Right lobe of liver (tissue), 6 donors: ENCODE measurements at places on chromosomes 3 and 15. TPM values are rescaled to one million over a fixed set of nuclear protein-coding genes. Genes with fewer than 3 reads are reported as not detected.
A peak's percentile ranks its signal among the peaks of the same experiment; 100 is the strongest.

DNA sequence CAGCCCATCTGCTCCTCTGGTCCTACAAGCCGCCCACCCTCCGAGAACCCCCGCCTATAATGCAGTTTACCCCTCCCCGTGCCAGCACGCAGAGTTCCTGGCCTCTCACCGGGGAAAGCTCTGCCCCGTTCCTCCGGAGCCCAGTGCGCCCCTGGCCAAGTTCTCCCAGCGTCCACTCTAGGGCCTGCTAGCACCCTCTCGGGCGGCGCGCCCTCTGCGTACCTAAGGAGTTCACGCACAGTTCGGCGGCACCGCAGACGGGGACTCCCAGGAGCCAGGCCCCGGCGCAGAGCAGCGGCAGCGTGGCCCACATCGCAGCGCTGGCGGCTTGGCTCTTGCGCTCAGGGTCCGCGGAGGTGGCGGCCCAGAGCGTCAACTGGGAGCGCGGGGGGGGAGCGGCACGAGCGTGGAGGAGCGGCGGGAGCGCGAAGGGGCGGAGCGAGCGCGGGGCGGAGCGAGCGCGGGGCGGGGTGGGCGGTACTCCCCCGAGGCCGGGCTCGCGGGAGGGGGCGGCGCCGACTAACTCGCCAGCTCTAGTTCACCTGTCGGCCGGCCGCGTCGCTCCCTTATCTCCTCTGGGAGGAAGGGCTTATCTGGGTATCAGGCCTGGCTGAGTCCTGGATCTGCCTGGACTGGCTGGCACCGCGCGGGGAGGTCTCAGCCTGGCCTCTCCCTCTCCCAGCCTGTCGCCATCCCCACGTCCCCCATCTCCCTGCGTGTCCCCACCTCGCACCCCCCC lies at the start of gene CTSH:
Gene CTSH (minus strand): TSS at position 378 of the 739 bp plus-strand sequence. CDS start 65 bp downstream, at position 313.
- peak; percentile 95 for DNase-seq

GRCh38 chr3:198081421-198081844 lies 121.4 kb downstream of the LMLN start:
- DNase-seq = peak; percentile 20

- DNase-seq = no peak
Measured at GRCh38 chr15:29457729-29458128, 188.1 kb upstream of the NSMCE3 start.

GRCh38 chr3:48784426-48785120 lies 63.1 kb downstream of the PRKAR2A start:
- no peak for DNase-seq

GRCh38 chr3:106214641-106215040 lies 345.8 kb upstream of the CBLB start:
- no peak for DNase-seq

- DNase-seq = no peak
Measured at GRCh38 chr15:57503911-57504598, 87.6 kb upstream of the MYZAP start.

DNA sequence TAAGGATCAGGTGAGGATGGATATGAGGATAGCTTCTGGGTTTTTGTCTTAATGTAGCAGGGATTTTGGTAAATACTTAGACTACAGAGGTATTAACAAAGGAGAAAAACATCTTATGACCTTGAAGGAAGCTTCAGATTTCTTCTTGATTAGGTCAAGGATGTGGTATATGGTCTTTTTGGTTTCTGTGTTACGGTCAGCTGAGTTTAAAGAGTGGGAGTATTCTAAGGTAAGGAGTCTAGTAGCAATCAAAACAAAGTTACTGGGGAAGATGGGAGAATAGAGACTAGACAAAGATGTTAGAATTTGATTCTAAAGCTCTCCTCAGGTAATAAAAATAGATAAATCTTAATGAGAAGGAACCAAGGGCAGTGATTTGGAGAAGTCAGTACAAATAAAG lies 6.2 kb downstream of the HMG20A start:
- DNase-seq = no peak

DNA sequence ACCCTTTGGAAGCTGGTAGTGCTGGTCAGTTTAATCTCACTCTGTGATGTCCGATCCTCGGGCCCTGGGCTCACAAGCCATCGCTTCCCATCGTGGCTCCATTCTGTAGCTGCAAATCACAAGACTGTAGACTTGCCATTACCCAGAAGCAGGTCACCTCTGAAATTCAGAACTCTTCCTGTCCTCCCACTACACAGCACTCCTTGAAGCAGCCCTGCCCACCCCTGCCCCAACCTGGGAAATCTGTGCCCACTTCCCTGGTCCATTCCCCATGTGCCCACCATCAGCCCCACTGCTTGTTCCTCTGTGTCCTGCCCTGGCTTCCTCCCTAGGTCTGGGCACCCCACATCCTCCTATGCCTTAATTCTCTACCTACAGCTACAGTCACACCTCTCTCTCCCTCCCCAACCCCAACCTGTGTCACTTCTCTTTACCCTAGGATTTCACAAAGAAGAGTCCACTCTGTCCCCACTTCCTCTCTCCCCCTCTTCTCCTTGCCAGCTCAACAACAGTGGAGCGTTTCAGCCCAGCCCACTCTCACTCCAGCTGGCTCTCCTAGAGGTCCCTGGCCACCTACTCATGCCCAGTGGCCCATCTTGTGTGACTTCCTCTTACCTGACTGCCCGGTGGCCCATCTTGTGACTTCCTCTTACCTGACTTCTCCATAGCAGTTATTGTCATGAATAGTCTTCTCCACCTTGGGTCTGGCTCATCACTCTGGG lies 8.3 kb downstream of the ZNF710 start:
- DNase-seq = no peak

DNA sequence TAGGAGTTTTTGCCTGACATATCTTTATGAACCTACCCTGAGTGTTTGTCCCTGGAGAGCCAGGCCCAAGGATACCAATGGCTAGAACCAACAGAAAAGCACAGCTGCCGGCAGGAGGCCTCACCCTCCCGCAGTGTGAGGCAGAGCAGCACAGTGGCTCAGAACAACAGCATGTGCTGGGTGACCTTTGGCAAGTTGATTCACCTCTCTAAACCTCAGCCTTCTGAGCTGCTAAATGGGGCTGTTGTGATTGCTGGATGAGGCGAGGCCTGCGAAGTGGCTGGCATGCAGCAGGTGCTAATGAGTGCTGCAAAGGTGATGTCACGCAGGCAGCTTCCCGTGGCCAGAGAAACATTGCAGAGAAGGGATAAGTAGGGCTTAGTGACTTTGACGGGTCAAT lies 23.3 kb downstream of the IDH2 start:
- no peak for DNase-seq

DNA sequence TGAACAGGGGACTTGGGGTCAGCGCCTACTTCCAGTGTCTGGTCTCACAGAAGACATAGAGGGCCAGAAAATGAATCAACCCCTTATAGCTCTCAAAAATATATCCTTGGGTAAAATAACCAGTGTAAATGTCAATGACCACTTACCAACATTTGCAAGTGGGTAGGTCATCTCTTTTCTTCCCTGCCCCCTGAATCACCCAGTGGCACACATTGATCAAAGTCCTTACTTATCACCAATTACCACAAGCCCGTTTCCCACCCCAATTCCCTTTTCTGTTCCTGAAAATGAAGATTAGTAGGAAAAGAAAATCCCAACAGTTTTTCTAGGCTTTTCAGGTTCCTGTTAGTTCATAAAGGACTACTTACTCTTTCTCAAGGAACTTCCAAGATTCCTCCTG lies 70.5 kb upstream of the HEG1 start:
- no peak for DNase-seq

DNA sequence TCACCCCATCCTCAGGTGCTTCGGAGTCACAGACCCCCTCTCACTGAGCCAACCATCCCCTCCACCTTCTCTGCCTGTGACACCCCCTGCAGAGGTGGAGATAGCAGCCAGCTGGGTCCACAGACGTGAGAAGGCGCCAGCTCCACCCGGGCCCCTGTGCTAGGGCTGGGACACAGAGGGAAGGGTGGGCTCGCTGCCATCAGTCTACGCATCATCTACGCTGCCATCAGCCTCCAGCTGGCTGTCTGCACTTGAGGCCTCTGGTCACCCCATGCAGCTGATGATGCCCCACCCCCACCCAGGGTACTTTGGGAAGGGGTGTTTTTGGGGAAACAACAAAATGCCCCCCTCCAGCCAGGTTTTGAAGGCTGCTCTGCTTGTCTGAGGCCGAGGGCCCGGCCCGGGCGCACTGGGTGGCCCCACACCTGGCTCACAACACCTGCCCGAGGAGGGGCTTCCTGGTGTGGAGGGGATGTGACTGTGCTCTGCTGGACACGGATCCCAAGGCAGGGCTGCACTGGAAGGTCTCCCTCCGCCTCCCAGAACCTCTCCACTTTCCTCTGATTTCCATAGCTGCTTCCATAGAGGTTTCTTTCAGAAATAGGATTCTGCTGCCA lies 163.4 kb upstream of the IQSEC1 start:
- DNase-seq = no peak

GRCh38 chr15:96687388-96688107 lies 357.0 kb downstream of the NR2F2 start:
- DNase-seq = no peak

- DNase-seq = peak; percentile 78
Measured at GRCh38 chr3:194255252-194256039, 95.7 kb downstream of the CPN2 start.

GRCh38 chr3:155884292-155884691 lies 13.8 kb downstream of the GMPS start:
- no peak for DNase-seq

GRCh38 chr15:69304182-69304545 lies 5.5 kb downstream of the PAQR5 start:
- no peak for DNase-seq

GRCh38 chr15:74788683-74789151 lies 6.8 kb downstream of the CSK start:
- peak; percentile 54 for DNase-seq

- DNase-seq = peak; percentile 53
Measured at GRCh38 chr15:89809093-89809786, 5.4 kb downstream of the ANPEP start.

GRCh38 chr15:75682181-75683135 lies 30.2 kb downstream of the CSPG4 start:
- no peak for DNase-seq

DNA sequence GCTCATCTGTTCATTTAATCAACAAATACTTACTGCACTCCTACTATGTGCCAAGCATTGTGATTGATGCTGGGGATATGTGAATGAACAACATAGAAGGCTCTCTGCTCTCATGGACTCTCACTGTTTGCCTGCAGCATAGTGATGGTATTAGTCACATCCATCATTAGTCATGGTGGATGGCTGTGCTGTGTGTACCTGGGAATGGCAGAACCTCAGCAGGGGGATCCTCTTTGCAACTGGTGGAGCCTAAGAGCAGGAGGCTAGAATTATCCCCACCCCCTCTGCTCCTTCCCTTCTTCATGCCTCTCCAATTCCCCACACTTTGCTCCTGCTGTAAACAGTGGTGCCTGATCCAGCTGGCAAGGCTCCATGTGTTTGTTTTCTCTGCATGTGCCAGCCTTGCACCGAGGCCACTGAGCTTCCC lies 20.5 kb downstream of the BOC start:
- DNase-seq = no peak

DNA sequence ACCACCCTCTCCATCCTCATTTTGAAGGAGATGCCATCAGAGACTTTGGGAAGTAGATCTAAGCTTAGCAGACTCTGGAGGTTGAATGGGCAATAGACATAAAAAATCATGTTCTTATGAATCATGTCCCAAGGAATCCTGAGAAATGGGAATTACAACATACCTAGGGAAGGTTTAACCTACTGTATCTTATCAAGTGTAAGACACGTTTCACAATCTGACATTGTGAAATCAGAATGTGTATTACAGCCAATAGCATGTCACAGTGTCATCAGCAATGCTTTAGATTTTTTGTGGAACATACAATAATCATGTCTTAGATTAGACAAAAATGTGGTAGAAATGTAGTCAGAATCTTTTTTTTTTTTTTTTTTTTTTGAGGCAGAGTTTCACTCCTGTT lies 332.4 kb upstream of the TLE3 start:
- DNase-seq = no peak

GRCh38 chr3:43353923-43354670 lies 67.8 kb downstream of the SNRK start:
- peak; percentile 85 for DNase-seq

GRCh38 chr3:128274837-128275236 lies 121.6 kb downstream of the EEFSEC start:
- no peak for DNase-seq

- DNase-seq = no peak
Measured at GRCh38 chr3:50317300-50317699, 5.2 kb downstream of the HYAL2 start.

DNA sequence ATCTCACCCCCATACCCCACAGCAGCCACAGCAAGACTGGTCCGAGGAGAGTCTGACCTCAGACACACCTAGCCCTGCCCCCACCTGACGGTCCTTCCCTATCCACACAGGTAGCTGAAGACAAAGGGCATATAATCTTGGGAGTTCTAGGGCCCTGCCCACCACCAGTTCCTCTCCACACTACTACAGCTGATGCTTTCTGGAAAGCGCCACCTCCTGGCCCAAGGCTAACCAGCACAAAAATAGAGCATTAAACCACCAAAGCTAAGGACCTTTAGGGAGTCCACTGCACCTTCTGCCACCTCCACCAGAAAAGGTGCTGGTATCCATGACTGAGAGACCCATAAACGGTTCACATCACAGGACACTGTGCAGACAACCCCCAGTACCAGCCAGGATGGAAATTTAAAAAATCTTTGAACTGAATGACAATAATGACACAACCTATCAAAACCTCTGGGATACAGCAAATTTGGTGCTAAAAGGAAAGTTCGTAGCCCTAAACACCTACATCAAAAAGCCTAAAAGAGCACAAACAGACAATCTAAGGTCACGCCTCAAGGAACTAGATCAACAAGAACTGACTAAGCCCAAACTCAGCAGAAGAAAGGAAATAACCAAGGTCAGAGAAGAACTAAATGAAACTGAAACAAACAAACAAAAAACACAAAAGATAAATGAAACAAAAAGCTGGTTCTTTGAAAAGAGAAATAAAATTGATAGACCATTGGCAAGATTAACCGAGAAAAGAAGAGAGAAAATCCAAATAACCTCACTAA lies 122.1 kb upstream of the TPRG1 start:
- DNase-seq = no peak

- no peak for DNase-seq
Measured at GRCh38 chr15:83292317-83292716, 7.9 kb upstream of the BNC1 start.

GRCh38 chr3:171358181-171358880 lies 101.9 kb downstream of the TNIK start:
- no peak for DNase-seq

GRCh38 chr15:88630798-88631463 lies 7.9 kb upstream of the ISG20 start:
- no peak for DNase-seq

GRCh38 chr3:147373301-147373700 lies 33.0 kb downstream of the ZIC4 start:
- no peak for DNase-seq

- no peak for DNase-seq
Measured at GRCh38 chr15:70160267-70160666, 62.5 kb upstream of the TLE3 start.

TIGIT gene
- 0.34 TPM for total RNA-seq

CCDC174 gene
- 11.7 TPM for total RNA-seq

MLF1 gene
- total RNA-seq = 0.32 TPM

CLSTN2 gene
- 3.2 TPM for total RNA-seq

ENTPD3 gene
- total RNA-seq = not detected

RBMS3 gene
- total RNA-seq = 8.6 TPM

SENP8 gene
- total RNA-seq = 2.6 TPM

GRAMD1C gene
- total RNA-seq = 16.9 TPM

SI gene
- total RNA-seq = not detected

ACTR8 gene
- total RNA-seq = 9.7 TPM

RAD51 gene
- 0.66 TPM for total RNA-seq

CPN2 gene
- total RNA-seq = 304 TPM

TMCO5A gene
- total RNA-seq = not detected

MB21D2 gene
- total RNA-seq = 0.22 TPM

MOBP gene
- not detected for total RNA-seq
